ENCODE measurements at places on chromosomes 7 and 10. TPM values are rescaled to one million over a fixed set of nuclear protein-coding genes. Genes with fewer than 3 reads are reported as not detected.

The LIPF gene
- total RNA-seq, result not detected

The OR2A12 gene
- total RNA-seq, result not detected

The PIK3AP1 gene
- 0.67 TPM for total RNA-seq

The ABCC2 gene
- 164 TPM for total RNA-seq

The CALHM2 gene
- 5.5 TPM for total RNA-seq

The PRSS1 gene
- total RNA-seq, result not detected

The ADAM12 gene
- 5.4 TPM for total RNA-seq

The CRYGN gene
- not detected for total RNA-seq

The NUPR2 gene
- total RNA-seq, result not detected

The MACC1 gene
- not detected for total RNA-seq

The CYP2C19 gene
- not detected for total RNA-seq

The PPIF gene
- 203 TPM for total RNA-seq

The GLI3 gene
- 0.09 TPM for total RNA-seq

The ZNF425 gene
- total RNA-seq, result 0.97 TPM

The CCDC172 gene
- not detected for total RNA-seq

The WBP1L gene
- total RNA-seq, result 24.0 TPM

Data from A549 treated with CORT108297 at 1 μM for 4 hours (cell line).